Stimulated activated CD4-positive, alpha-beta T cell treated with anti-CD3 and anti-CD28 coated beads, TNF-alpha, amount 100 ng/mL, for 48 hours (primary cell): ENCODE measurements at places on chromosomes 7 and 10.

GRCh38 chr7:116629051-116629463 is 42.9 kb upstream of the MET start:
- DNase-seq = no peak

DNA sequence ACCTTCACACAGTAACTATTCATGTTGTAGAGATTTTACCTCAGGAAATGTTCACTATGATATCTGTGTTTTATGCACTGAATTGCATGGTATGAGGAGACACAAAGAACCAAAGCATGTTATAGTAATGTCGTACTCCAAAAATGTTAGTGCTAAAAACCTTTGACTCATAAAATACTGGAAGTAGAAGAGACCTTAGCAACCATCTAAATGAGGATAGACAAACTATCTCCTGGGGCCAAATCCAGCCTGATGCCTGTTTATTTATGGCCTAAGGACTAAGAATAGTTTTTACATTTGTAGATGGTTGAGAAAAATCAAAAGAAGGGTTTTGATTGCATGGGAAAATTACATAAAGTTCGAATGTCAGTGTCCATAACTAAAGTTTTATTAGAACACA is 535.1 kb downstream of the INHBA start:
- DNase-seq = no peak

DNA sequence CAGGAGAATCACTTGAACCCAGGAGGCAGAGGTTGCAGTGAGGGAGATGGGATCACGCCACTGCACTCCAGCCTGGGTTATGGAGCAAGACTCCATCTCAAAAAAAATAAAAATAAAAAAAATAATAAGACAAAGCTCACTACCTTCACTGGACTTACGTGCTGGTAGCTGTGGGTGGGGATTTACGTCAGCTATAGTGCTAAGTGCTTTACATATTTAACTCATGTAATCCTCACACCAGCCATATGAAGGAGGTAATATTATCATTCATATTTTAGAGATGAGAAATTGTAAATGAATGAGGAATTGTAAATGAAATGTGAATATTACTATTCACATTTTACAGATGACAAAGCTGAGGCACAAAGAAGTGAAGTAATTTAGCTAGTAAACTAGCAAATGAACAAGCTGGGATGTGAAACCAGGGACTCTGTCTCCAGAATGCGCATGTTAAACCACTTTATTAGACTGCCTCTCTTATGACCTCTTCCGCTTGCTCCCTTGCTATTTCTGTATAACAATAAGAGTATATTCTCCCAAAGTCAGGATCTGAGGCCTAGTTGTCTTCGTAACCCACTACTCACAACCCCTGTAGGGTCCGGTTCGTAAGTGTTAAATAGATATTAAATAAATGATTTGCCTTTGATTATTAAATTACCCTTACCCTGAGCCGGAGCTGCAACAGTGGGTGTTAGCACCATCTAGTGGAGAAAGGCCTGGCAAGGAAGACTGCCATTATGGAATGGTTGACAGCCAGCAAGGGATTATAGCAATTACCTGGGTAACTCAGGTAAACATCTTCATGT is 70.2 kb downstream of the HTR7 start:
- DNase-seq = peak; percentile 5

DNA sequence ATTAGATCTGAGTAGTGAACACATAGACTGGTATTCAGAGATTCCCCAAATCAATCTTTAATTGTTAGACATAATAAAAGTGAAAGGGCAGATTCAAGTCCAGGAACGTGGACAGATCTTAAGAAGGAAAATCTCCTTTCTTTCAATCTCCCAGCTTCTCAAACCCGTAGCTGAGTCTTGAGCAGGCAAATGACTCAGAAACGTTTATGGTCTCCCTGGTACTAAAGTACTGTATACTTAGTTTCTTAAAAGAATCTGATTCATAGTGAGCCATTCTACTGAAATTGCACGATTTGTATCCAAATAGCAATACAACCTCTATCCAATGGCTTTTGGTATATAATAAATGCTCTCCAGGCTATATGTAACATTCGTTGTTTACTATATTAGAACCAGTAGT is 140.4 kb upstream of the RHEB start:
- no peak for DNase-seq

DNA sequence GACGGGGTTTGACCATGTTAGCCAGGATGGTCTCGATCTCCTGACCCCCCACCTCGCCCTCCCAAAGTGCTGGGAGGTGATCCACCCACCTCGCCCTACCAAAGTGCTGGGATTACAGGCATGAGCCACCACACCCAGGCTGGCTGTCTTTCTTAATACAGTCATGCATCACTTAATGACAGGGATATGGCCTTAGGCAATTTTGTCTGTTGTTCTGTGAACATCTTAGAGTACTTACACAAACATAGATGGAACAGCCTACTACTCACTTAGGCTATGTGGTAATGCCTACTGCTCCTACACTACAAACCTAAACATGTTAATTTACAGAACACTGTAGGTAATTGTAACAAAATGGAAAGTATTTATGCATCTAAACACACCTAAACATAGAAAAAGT is 106.6 kb upstream of the KCNMA1 start:
- DNase-seq = no peak

- DNase-seq = no peak
Observed at GRCh38 chr10:36109399-36110023, 467.4 kb upstream of the FZD8 start.

- DNase-seq = no peak
Observed at GRCh38 chr10:133196936-133197758, 32.9 kb upstream of the UTF1 start.

DNA sequence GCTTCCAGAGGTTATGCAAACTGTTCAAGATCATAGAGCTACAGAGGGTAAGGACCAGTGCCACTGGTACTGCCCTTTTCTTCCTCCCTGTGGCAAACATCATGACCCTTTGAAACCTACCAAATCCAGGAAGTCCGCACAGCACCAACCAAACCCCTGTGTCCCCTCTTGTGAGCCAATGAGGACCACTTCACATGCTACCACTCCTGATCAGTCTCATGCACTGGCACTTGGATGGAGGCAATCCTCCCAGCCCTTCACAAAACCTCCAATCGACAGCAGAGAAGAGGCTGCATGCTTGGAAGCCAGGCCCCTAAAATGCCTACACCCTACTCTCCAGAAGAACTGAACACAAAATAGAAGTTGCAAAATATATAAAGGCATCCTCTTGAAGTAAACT is 248.0 kb downstream of the TNS3 start:
- DNase-seq = no peak

- DNase-seq = peak; percentile 93
Observed at GRCh38 chr7:4641667-4642467, 40.2 kb upstream of the FOXK1 start.

DNA sequence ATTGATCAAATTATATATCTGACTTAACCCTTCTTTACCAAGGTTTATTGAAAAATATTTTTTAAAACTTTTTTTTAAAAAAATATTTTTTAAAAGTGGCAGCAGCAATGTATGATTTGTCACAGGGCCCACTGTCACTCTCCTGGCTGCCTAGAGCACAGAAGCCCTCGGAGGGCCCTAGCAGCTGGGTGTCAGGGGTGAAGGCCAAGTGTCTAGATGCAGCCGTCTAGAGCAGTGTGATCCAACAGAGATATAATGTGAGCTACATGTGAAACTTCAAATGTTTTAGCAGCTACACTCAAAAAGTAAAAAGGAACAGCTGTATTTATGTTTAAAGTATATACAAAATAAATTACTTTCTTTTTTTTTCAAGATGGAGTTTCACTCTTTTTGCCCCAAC is 112.7 kb downstream of the ARHGAP22 start:
- no peak for DNase-seq

DNA sequence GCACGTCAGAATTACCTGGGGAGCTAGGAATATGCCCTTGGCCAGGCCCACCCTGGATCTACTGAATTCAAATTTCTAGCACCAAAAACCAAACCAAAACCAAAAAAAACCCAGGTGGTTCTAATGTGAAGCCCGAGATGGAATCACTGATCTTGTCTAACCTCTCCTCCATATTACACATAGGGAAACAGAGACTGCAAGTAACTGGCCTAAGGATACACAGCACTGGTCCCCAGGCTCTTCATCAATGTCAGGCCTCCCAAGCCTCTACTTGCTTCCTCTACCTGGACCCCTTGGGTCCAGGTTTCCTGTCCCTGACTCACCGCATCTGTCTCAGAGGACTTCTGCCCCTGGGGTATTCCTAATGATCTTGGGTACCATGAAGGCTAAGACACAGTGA is 30.7 kb downstream of the ZCCHC24 start:
- no peak for DNase-seq

- no peak for DNase-seq
Observed at GRCh38 chr7:107045980-107046379, 1.5 kb downstream of the PRKAR2B start.

DNA sequence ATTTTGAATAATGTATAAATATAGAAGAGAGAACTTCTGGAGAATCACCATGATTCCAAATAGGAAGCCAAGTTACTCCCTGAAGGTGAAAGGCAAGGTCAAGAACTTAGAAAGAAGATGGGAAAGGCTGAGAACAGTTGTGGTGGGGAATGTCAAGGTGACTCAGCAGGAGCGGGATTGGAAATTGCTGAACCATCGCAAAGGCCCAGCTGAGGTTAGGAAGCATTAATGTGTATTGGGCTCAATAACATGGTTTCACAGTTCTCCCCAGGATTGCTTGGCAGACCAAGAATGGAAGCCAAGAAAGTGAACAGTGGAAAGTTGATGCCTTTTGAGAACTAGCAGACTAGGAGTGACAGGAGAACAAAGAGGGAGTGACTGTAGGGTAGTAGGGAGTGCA is 133.3 kb downstream of the VTI1A start:
- DNase-seq = no peak
